ENCODE measurements at places on chromosomes 13 and 19.
A peak's percentile ranks its signal among the peaks of the same experiment; 100 is the strongest.

GRCh38 chr19:37995346-37995745, 88.3 kb downstream of the SIPA1L3 start:
- DNase-seq: no peak

DNA sequence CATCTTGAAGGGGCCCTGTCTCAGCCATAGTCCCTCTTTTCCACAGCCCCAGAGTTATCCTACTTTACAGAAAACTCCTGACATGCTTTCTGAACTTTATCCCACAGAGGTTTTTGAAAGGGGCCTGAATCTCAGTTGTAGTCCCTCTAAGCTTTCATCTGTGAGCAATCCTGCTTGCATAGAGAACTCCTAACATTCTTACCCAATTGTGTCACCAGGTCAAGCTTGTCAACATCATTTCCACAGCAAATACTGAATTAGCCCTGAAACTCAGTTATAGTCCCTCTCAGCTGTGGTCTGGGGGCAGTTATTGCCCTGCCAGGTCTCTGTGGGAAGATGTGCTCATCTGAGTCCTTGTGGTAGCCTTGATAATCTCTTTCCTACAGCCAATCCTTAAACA, 2190.3 kb upstream of the PCDH20 start:
- no peak for DNase-seq

DNA sequence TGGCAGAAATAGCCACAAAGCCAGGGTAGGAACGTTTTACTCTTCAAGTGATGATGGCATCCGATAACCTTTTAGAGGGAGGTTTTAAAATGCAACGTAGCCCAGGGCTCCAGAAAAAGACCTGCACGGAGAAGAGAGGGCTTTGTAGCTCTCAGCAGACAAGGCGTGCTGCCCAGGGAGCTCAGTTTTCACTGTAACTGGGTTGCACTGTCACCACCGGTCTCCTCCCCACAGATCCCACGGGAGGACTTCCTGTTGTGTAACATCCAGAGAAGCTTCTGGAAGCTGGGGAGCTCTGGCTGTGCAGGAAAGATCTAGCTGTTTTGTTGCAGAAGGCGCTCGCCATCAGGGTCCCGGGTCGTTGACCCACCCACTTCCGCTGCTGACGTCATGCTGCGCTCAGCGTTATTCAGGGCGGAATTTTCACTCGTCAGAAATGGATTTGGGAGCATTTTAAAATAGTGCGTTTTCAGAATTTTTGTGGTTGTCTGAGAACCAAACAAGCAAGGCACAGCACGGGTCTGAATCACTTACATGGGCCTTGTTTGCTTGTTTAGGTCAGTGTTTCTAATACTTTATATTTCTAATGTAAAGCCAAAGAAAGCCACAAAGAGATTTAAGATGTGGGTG, 50.8 kb downstream of the ATP11A start:
- no peak for DNase-seq

DNA sequence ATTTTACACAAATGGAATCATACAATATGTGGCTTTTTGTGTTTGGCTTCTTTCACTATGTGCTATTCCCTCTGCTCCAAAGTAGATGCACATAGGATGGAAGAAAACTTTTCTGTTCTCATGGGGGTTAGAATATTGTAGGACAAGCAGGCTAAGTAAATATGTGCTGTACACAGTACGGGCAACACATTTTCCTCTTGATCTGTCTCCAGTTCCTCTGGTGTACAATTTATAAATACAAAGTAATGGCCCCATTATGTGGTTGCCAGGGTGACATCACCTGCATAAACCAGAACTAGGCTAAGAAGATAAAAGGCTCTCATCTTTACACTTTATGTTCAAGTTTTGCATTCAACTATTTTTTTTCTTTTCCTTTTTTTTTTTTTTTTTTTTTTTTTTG, 41.0 kb upstream of the SOX21 start:
- DNase-seq: no peak

- DNase-seq: no peak
Observed at GRCh38 chr19:49355909-49356353, 6.3 kb downstream of the TEAD2 start.

GRCh38 chr19:48516536-48516935, 4.9 kb upstream of the LMTK3 start:
- DNase-seq: no peak

GRCh38 chr13:81498969-81499368, 1158.0 kb upstream of the SPRY2 start:
- DNase-seq: no peak

DNA sequence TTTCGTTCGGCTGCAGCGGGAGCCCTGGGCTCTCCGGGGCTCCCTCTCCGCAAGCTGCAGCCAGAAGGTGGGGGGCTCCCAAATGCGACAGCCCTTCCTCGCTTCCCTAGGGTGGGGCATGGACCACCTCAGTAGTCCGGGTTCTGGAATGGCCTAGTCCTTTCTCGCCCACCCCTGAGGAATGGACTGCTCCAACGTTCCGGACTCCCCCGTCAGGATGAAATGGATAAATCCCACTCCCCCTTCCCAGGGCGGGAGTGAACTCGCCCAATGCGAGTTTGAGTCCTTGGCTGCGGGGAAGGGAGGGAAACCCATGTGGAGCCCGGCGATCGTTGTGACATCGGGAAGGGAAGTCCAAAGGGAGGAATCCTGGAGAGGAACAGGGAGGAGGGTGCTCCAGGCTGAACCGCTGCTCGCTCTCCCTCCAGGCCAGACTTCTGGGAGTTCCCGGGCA, 5.5 kb downstream of the HRC start:
- no peak for DNase-seq

DNA sequence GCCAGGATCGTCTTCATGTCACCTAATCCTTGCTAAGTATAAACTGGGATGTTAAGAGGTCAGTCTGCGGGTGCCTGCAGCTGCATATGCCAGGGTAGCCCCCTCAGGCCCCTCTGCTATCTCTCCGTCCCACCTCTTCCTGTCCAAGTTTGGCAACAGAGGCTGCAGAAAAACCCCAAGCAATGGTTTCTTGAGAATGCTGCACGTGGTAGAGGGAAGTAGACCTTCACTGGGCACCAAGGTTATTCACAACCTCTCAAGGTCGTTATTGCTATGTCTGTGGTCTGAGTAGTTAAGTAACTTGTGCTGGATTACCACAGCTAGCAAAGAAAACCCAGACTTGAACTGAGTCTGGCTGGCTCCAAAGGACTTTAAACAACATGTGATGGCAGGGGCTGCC, 77.9 kb upstream of the XPO4 start:
- DNase-seq: no peak

GRCh38 chr13:103178986-103179943, 113.0 kb upstream of the SLC10A2 start:
- no peak for DNase-seq

DNA sequence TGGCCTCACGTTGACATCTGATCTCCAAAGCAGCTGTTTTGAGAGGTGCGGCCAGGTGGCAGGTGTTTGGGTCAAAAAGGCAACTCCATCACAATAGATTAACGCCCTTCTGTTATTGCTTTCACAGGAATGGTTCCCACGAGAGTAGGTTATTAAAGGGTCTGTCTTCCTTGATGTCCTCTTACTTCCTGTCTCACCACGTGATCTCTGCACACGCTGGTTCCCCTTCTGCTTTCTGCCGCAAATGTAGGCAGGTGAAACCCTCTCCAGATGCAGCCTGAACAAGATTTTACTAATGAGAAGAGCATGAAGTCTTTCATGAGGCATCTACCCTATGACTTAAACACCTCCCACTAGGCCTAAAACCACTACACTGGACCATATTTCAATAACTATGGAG, 22.8 kb upstream of the ZNF564 start:
- no peak for DNase-seq

GRCh38 chr13:104949840-104950740, 1585.4 kb downstream of the EFNB2 start:
- no peak for DNase-seq

- no peak for DNase-seq
Observed at GRCh38 chr13:38647312-38647711, 39.6 kb upstream of the FREM2 start.

GRCh38 chr13:43766725-43767124, 20.0 kb downstream of the ENOX1 start:
- DNase-seq: no peak

- DNase-seq: no peak
Observed at GRCh38 chr13:62710787-62711186, 1295.1 kb upstream of the PCDH20 start.

DNA sequence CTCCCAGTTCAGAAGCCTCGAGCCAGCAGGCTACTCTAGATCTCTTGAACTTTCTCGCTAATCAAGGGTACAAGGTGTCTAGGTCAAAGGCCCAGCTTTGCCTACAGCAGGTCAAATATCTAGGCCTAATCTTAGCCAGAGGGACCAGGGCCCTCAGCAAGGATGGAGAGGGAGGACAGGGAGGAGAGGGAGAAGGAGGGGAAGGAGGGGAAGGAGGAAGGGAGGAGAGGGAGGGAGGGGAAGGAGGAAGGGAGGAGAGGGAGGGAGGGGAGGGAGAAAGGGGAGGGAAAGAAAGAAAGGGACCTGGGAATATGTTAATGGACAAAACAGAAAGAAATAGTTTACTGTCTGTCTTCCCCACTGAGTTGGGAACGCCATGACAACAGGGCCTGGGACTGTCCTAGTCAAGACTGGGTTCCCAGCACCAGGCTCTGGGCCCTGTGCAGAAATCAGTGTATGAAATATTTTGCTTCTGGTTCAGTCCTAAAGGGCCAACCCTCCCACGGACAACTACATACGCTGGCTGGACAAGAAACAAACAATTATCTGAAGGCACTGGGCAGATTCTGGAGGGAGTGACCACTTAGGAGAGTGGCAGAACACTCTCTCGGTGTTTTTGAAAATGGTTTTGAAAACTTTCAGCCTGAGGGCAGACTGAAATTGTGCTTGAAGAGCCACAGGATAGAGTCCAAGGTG, 4.6 kb downstream of the ECH1 start:
- DNase-seq: no peak

GRCh38 chr19:510606-511100, 3.4 kb downstream of the TPGS1 start:
- peak; percentile 91 for DNase-seq

DNA sequence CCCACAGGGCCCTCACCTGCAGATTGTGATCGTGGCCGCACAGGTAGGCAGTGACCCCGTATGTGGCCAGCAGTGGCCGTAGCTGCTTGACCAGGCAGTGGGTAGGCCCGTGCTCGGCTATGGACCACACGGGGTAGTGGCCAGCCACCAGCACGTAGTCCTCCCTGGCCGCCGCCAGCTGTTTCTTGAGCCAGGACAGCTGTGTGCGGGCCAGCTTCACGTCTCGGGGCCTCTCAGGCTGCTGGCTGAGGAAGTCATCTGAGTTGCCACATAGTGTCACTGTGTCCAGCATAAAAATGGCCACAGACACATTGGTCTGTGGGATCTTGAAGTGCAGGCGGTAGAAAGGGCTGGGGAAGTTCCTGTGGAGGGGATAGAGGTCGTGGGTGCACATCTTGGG, 1.2 kb downstream of the ACP5 start:
- no peak for DNase-seq

GRCh38 chr13:42279080-42279479, 7.1 kb downstream of the AKAP11 start:
- no peak for DNase-seq

GRCh38 chr13:29542381-29542780, 53.1 kb downstream of the SLC7A1 start:
- no peak for DNase-seq

- peak; percentile 9 for DNase-seq
Observed at GRCh38 chr13:46492946-46493345, 60.0 kb upstream of the LRCH1 start.

GRCh38 chr19:1340681-1341469, 42.8 kb upstream of the NDUFS7 start:
- no peak for DNase-seq

GRCh38 chr13:50990065-50990817, 80.7 kb downstream of the RNASEH2B start:
- DNase-seq: no peak

- DNase-seq: no peak
Observed at GRCh38 chr19:12868540-12869112, 12.6 kb downstream of the DNASE2 start.

DNA sequence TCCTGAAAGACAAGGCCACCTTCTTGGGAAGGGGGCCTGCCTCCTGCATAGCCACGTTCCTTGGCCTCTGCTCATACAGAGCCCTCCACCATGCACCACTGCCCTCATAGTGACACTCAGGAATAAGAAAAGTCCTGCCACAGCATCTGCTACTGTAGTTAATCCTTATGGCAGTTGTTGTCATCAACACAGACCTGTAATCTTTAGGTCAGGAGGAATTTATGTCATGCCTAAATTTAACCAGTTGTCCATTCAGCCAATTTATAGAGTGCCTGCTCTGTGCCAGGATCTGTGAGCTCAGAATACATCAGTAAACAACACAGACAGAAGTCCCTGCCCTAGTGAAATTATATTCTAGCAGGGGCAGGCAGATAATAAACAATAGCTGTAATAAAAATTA, 44.4 kb downstream of the FAM124A start:
- no peak for DNase-seq

Data from activated CD4-positive, alpha-beta T cell treated with anti-CD3 and anti-CD28 coated beads, Interleukin-2, amount 50 U/mL, for 24 hours (primary cell).